ENCODE measurements at places on chromosomes 3 and 15. TPM values are rescaled to one million over a fixed set of nuclear protein-coding genes. Genes with fewer than 3 reads are reported as not detected.

- no peak overlapping the region for H3K27ac ChIP-seq
- DNase-seq: no peak
- no peaks in the 10 kb centered on the region for H3K27me3 ChIP-seq
- H3K36me3 ChIP-seq: no peaks in the 10 kb centered on the region
- no peaks in the 10 kb centered on the region for H3K4me1 ChIP-seq
Observed at GRCh38 chr15:27062951-27063350, 92.0 kb downstream of the GABRG3 start.

FSIP1 gene
- not detected for total RNA-seq

CD86 gene
- not detected for total RNA-seq

CNTN4 gene
- total RNA-seq: 37.5 TPM
